ENCODE measurements at places on chromosomes 2 and 18.

- DNase-seq = no peak
Observed at GRCh38 chr2:3872451-3872850, 169.1 kb downstream of the DCDC2C start.

DNA sequence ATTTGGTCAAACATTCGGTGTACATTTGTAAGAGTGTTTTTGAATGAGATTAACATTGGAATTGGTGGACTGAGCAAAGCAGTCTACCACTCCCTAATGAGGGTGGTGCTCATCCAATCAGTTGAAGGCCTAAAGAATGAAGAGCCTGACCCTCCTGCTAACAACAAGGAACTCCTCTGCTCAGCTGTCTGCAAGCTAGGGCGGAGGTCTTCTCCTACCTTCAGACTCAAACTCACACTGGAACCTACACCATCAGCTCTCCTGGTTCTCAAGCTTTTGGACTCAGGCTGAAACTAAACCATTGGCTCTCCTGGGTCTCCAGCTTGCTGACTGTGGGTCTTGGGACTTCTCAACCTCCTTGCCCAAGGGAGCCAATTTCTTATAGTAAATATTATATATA, 55.5 kb upstream of the NPAS2 start:
- DNase-seq = no peak

DNA sequence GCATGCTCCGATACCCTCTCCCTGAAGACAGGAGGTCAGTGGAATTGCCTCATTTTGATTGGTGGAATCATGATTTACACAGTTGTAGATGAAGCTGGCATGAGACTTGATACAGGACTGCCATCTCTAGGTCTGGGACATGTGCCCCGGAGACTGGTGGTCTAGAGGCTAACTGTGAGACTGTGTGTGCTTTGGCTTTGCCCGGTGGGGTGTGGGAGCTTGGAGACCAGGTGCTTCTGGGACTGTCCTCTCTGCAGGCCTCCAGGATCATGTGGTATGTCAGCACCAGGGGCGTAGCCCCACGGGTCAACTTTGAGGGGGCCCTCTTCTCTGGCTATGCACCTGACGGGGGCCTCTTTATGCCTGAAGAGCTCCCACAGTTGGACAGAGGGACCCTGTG, 2.7 kb downstream of the THNSL2 start:
- DNase-seq = no peak

DNA sequence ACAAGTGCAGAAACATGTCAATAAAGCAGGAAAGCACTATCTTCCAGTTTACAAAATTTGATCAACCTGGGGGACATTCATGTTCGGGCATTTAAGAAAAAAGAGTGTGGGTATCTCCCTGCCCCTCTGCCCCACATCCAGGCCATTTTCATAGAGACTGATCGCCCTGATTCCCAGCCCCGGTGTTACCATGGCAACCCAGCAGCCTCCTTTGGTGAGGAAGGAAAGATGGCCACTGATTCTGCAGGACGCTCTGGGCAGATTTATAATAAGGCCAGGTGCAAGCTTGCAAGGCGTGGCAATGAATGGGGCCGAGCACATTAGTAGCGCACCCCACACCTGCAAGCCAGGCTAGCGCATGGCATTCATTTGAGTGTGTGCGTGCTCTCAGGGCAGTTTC, 36.7 kb upstream of the ARL4C start:
- no peak for DNase-seq

DNA sequence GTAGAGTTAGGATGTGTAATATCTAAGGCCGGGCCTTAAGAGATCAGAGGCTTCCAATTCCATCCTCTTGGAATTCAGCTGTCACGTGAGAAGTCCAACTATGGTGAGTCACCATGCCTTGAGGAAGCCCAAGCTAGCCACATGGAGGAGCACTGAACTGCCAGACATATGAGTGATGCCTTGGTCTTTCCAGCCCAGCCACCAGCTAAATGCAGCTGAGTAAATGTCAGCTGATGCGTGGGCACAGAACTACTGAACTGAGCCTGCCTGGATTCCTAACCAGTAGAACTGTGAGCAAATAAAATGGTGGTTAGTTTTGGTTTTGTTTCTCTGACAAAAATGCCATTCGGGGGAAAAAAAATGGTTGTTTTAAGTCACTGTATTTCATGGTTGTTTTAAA, 153.7 kb upstream of the SERTAD2 start:
- DNase-seq = no peak

GRCh38 chr2:88235987-88236386, 65.8 kb downstream of the THNSL2 start:
- DNase-seq = no peak

All from CD4-positive, alpha-beta T cell treated with Interleukin-6 at 100 ng/mL for 8 hours (primary cell).